ENCODE measurements at places on chromosomes 7 and 10. TPM values are rescaled to one million over a fixed set of nuclear protein-coding genes. Genes with fewer than 3 reads are reported as not detected.

GRCh38 chr10:95290461-95291364 lies at the start of gene PDLIM1:
PDLIM1 (minus strand) TSS chr10:95291003; CDS start chr10:95290915, 88 bp downstream.
- H3K36me3 ChIP-seq: no peaks in the 10 kb centered on the region
- DNase-seq: peak; percentile 48
- peak within 1 kb of the TSS; percentile 64 for H3K4me3 ChIP-seq
- H3K27me3 ChIP-seq: peaks cover 51% of the 10 kb centered on the region
- peak within 1 kb of the TSS; percentile 47 for H3K27ac ChIP-seq

DNA sequence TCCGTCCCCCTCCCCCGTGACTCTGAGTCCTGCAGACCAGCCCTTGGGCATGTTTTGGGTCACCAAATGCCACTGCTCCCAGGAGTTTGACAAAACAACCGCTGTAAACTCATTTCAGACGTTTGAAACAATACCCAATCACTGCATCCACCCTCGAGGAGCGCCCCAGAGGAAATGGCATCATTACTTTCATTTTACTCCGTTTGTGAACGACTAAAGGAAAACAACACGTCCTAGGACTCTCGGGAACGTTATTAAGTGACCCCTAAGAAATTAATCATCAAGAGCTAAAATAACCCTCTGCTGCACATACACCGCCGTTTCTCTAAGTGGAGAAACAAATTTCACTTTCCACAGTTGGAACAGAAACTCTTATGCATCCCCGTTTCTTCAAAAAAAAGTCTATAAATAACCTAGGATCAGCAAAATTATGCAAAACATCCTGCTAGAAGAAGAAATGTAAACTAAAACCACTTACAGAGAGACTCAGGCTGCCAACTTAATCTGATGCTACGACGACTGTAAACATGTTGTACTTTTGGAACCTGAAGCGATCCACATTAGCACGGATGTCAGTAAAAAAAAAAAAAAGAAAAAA lies 109.9 kb upstream of the EFCAB10 start:
- H3K4me1 ChIP-seq: peaks cover 15% of the 10 kb centered on the region
- H3K27me3 ChIP-seq: no peaks in the 10 kb centered on the region
- peak overlapping the region; percentile 49 for H3K4me3 ChIP-seq
- H3K36me3 ChIP-seq: peaks cover 3% of the 10 kb centered on the region
- DNase-seq: peak; percentile 55

- H3K36me3 ChIP-seq: no peaks in the 10 kb centered on the region
- DNase-seq: peak; percentile 40
- H3K27me3 ChIP-seq: peaks cover 68% of the 10 kb centered on the region
- peaks cover 44% of the 10 kb centered on the region for H3K4me1 ChIP-seq
- peak overlapping the region; percentile 56 for H3K4me3 ChIP-seq
- peak overlapping the region; percentile 78 for H3K27ac ChIP-seq
These were observed 2.4 kb downstream of the MKX start for GRCh38 chr10:27743012-27743876.

GRCh38 chr7:1450431-1450830 lies 8.8 kb downstream of the MICALL2 start:
- peaks cover 34% of the 10 kb centered on the region for H3K4me1 ChIP-seq
- no peaks in the 10 kb centered on the region for H3K27me3 ChIP-seq
- no peak overlapping the region for H3K27ac ChIP-seq
- H3K36me3 ChIP-seq: no peaks in the 10 kb centered on the region
- no peak for DNase-seq

GRCh38 chr7:146201945-146202344 lies 85.3 kb downstream of the CNTNAP2 start:
- DNase-seq: no peak
- H3K4me1 ChIP-seq: no peaks in the 10 kb centered on the region

GRCh38 chr7:100372256-100372655 lies 1.0 kb upstream of the PILRA start:
- H3K27me3 ChIP-seq: no peaks in the 10 kb centered on the region
- H3K4me3 ChIP-seq: no peak overlapping the region
- peaks cover 10% of the 10 kb centered on the region for H3K36me3 ChIP-seq
- peak; percentile 39 for DNase-seq
- H3K4me1 ChIP-seq: peaks cover 14% of the 10 kb centered on the region
- H3K27ac ChIP-seq: peak overlapping the region; percentile 20

GRCh38 chr10:96208271-96208670 lies 63.1 kb downstream of the BLNK start:
- H3K4me3 ChIP-seq: no peak overlapping the region
- no peak overlapping the region for H3K27ac ChIP-seq
- no peaks in the 10 kb centered on the region for H3K27me3 ChIP-seq
- no peaks in the 10 kb centered on the region for H3K36me3 ChIP-seq
- no peak for DNase-seq
- H3K4me1 ChIP-seq: no peaks in the 10 kb centered on the region

DNA sequence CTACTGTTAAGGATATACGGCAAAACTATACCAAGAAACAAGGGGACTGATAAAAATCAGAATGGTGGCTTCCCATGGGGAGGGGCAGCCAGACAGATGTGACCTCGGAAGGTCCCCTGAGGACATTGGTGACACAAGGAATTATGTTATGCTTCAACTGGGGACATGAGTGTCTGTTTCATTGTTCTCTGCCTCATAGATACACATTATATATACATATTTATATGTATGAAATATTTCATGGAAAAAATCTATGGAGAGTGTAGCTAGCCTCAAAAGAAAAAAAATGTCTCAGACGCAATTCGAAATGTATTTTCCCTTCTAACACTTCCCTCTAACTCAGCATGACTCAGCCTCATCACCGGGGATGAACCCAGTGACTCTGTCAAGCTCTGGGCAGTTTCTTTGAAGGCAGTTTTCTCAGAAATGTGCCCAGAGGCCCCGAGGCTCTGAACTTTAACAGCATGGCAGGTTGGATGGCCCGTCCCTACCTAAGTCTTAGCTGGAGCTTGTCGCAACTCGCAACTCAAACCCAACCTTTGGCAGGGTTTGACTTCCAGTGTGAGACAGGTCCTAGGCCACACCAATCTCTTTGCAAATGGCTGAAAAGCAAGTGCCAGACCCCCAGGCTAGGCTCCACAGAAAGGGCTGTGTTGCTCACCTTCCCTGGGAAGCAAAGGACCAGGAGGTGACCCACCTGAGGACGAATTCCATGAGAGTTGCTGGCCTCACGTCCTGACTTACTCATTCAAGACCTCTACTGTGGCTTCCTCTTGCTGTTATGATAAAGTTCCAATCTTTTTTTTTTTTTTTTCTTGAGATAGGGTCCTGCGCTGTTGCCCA lies 86.9 kb downstream of the CARD11 start:
- H3K27me3 ChIP-seq: peaks cover 2% of the 10 kb centered on the region
- H3K4me3 ChIP-seq: no peak overlapping the region

DNA sequence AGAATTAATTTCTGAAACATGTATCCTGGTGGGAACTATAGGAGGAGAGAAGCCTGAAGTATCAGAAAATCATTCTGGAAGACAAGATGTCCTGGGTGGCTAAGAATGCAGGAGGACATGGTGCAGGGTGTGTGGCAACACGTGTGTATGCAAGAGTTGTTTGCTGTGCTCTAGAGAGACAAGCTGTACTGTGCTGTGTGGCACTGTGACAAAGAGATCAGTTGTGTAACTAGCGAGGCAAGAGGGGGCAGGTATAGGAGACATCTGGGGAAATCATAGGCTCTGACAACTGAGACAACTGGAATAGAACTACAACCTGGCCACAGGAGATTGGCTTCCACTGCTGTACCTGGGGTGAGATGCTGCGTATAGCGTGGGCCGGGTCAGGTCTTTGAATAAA lies 9.3 kb downstream of the ITGA8 start:
- H3K4me3 ChIP-seq: no peak overlapping the region
- DNase-seq: no peak
- H3K36me3 ChIP-seq: no peaks in the 10 kb centered on the region
- no peaks in the 10 kb centered on the region for H3K27me3 ChIP-seq

- H3K27me3 ChIP-seq: no peaks in the 10 kb centered on the region
- no peaks in the 10 kb centered on the region for H3K36me3 ChIP-seq
- DNase-seq: no peak
- H3K4me3 ChIP-seq: no peak overlapping the region
These were observed 137.9 kb upstream of the CCDC6 start for GRCh38 chr10:60044242-60044641.

GRCh38 chr10:5988336-5988920 lies 11.1 kb upstream of the IL15RA start:
- peaks cover 2% of the 10 kb centered on the region for H3K4me1 ChIP-seq
- no peak overlapping the region for H3K27ac ChIP-seq
- no peak overlapping the region for H3K4me3 ChIP-seq

GRCh38 chr10:15313047-15313446 lies 58.0 kb downstream of the FAM171A1 start:
- no peaks in the 10 kb centered on the region for H3K27me3 ChIP-seq
- peak; percentile 71 for DNase-seq
- H3K27ac ChIP-seq: peak overlapping the region; percentile 52
- H3K36me3 ChIP-seq: no peaks in the 10 kb centered on the region
- peaks cover 26% of the 10 kb centered on the region for H3K4me1 ChIP-seq

DNA sequence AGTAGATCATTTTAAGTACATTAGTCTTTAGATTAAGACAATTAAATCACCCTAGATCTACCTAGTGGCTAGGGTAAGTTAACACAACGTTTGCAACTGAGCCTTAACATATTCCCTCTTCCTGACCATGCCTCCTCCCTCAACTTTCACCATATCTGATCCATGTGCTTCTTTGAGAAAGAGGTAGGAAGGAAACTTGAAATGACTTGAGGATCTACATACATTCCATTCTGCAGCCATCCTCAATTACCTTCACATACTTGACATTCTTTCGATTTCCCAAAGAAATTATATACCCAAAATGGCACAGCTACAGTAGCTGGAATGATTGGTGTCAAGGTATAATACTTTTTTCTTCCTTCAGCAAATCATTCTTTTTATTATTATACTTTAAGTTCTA lies 12.9 kb upstream of the SEPTIN7 start:
- no peak for DNase-seq
- no peak overlapping the region for H3K27ac ChIP-seq
- no peaks in the 10 kb centered on the region for H3K27me3 ChIP-seq

GRCh38 chr10:70921285-70921684 lies 32.9 kb upstream of the PCBD1 start:
- H3K27me3 ChIP-seq: peaks cover 26% of the 10 kb centered on the region
- no peak for DNase-seq
- no peak overlapping the region for H3K4me3 ChIP-seq

- no peak for DNase-seq
- H3K4me1 ChIP-seq: peaks cover 34% of the 10 kb centered on the region
- no peaks in the 10 kb centered on the region for H3K36me3 ChIP-seq
These were observed 44.2 kb upstream of the TNS3 start for GRCh38 chr7:47625861-47626715.

DNA sequence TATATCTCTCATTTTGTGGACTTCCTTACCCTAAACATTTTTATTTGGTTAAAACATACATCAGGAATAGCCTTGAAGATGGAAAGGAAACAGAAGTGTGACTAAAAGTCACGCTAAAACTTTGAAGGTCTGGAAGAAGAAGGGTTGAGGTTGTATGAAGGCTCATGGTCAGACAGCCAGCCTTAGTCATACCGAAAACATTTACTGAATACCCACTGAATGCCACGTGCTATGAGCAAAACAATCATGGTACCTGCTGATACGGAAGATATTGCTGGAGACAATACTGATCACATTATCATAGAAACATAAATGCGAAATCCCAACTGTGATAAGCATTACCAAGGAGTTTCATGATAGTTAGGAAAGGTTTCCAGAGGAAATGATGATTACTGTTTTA lies 64.0 kb downstream of the PDZD8 start:
- H3K4me3 ChIP-seq: no peak overlapping the region
- peaks cover 5% of the 10 kb centered on the region for H3K36me3 ChIP-seq
- H3K27me3 ChIP-seq: no peaks in the 10 kb centered on the region

- no peak overlapping the region for H3K4me3 ChIP-seq
- no peak overlapping the region for H3K27ac ChIP-seq
These were observed 41.0 kb downstream of the CNPY1 start for GRCh38 chr7:155505422-155505793.

DNA sequence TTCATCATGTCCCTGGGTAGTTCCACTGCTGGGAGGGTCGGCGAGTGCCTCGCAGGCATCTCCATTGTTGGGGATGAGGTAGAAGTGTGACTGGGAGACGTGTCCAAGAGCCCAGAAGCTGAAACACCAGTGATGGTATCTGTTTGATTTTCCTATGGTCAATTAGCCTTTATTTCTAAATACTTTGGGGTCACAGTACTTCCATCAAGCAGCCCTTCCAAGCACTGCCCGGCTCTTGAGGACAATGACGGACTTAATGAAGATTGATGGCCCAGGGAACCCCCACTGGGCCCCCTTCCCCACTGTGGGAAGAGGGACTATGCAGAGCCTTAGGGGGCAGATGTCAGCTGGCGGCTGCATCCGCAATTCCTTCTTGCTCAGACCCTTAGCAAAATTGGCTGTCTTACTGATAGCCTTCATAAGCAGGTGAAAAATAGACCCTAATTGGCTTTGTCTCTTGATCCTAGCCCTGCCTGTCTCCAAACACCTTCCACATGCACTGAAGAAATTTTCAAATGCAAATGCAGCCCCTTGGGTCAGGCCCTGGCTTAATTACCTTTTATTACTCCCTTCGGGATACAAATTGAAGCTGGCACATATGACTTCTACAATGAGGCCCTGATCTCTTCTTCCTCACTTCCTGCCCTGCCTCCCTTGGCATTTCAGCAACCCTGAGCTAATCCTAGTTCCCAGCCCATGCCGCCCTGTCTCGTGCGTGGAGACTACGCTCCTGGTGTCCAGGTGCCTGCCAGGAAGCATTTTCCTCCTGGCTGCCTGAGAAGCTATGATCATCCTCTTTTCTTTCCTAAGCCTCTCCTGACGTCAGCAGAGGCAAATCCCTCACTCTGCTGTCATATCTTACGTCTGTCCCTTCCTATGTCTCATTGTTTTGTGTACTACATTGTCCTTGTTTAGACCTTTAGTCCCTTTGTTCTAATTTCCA lies 124.5 kb upstream of the GDF10 start:
- DNase-seq: no peak
- peaks cover 2% of the 10 kb centered on the region for H3K27me3 ChIP-seq
- no peak overlapping the region for H3K27ac ChIP-seq
- no peak overlapping the region for H3K4me3 ChIP-seq
- no peaks in the 10 kb centered on the region for H3K36me3 ChIP-seq
- H3K4me1 ChIP-seq: peaks cover 4% of the 10 kb centered on the region

Gene JCAD
- polyA plus RNA-seq: 44.6 TPM

Gene GPRIN2
- 0.12 TPM for polyA plus RNA-seq

Gene CLDN3
- 0.14 TPM for polyA plus RNA-seq

Gene NKX1-2
- polyA plus RNA-seq: not detected

Gene ING3
- 14.9 TPM for polyA plus RNA-seq

Gene SUN3
- polyA plus RNA-seq: not detected

Gene ANLN
- 19.9 TPM for polyA plus RNA-seq

Gene AGAP9
- polyA plus RNA-seq: 6.6 TPM

Gene OGDHL
- 0.45 TPM for polyA plus RNA-seq

Gene ARHGAP22
- polyA plus RNA-seq: 1.2 TPM

Gene NRCAM
- 32.6 TPM for polyA plus RNA-seq

Gene APBB1IP
- 2.0 TPM for polyA plus RNA-seq

Gene UNCX
- not detected for polyA plus RNA-seq

All from muscle of leg (tissue), 16 donors.